ENCODE measurements at places on chromosomes 16 and 17. TPM values are rescaled to one million over a fixed set of nuclear protein-coding genes. Genes with fewer than 3 reads are reported as not detected.

The CD300E gene
- total RNA-seq, result 3.8 TPM

The KRT36 gene
- not detected for total RNA-seq

The TLCD3B gene
- not detected for total RNA-seq

The TMC6 gene
- total RNA-seq, result 95.0 TPM

The DHRS7C gene
- total RNA-seq, result not detected

The GNG13 gene
- total RNA-seq, result not detected

The NME3 gene
- 50.1 TPM for total RNA-seq

The SEPHS2 gene
- total RNA-seq, result 25.2 TPM

The HOXB5 gene
- 2.4 TPM for total RNA-seq

The PLD6 gene
- total RNA-seq, result 7.6 TPM

The TMEM97 gene
- 21.8 TPM for total RNA-seq

The C16orf92 gene
- not detected for total RNA-seq

The SCN4A gene
- total RNA-seq, result 3.5 TPM

The KRT32 gene
- total RNA-seq, result 0.67 TPM

The GNAO1 gene
- total RNA-seq, result 7.9 TPM
